Chondrocyte (in vitro differentiated cells): ENCODE measurements at places on chromosomes 4 and X. TPM values are rescaled to one million over a fixed set of nuclear protein-coding genes. Genes with fewer than 3 reads are reported as not detected.

CXCL11 gene
- not detected in 3 replicates for total RNA-seq

CNKSR2 gene
- 1.7 to 4.1 TPM (median 1.8 TPM) in 3 replicates for total RNA-seq

DNA sequence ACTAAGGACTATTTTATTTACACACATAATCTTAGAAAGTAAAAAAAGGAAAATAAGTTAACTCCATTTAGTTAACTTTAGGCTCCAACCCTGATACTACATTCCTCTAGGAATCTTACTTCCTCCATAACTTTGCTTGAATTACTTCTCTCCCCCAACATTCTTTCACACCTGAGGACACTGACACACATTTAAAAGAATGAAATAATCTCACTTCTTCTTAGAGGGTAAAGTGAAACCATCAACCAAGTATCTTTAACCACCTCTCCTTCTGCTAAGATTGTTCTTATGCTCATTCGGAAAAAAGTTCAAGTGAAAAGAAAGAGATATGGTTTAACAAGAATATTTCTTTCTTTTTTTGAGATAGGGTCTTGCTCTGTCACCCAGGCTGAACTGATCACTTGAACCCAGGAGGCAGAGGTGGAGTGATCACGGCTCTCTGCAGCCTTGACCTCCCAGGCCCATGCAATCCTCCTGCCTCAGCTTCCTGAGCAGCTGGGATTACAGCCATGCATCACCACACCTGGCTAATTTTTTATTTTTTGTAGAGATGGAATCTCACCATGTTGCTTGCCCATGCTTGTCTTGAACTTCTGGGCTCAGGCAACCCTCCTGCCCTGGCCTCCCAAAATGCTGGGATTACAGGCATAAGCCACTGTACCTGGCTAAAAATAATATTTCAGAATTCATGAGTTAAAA, 28.5 kb downstream of the SLC25A4 start:
- DNase-seq = no peak

GRCh38 chr4:74661427-74662201, 132.7 kb downstream of the BTC start:
- no peak for DNase-seq

- DNase-seq = no peak
These were observed 62.1 kb upstream of the LANCL3 start for GRCh38 chrX:37509349-37509748.

SMIM10L2A gene
- 0.27 to 0.62 TPM (median 0.40 TPM) in 3 replicates for total RNA-seq

F8A3 gene
- total RNA-seq = 6.1 to 8.6 TPM (median 6.1 TPM) in 3 replicates

- DNase-seq = peak; percentile 75
These were observed 1.8 kb downstream of the EPHA5 start for GRCh38 chr4:65668201-65669089.

DNA sequence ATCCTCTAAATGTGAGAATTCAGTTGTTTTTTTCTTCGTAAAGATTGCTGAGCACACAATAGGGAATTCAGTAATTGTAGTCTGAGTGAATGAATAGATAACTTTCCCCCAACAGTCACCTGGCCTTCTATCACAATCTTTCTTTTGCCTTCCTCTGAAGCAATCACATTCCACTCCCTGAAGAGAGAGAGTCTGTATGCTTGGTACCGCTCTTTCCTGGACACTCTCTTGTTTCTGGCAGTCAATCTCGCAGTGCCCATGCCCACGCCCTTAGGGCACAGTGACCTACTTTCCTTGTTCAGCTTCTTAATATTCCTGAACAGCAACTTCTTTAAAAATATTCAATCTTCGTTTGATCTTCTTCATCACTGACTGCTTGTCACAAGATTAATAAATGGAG, 255.9 kb downstream of the ADAMTS3 start:
- DNase-seq = no peak

DNA sequence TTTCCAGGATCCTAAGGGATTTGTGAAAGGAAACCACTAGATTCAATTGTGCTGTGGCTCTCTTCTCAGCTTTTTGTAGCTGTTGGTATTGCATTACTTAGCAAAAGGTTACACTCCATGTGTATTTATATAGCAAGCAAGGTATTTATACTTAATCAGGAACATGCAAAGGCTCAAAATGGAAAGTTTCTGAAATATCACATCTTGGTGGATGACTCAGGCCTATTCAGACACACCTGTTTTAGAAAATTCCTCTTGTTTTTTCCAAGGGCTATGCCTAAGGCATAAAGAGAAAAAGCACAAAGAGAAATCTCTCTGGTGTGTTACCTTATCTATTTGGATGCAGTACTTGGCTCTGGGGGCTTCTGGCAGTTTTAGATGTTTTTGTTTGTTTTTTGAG, 144.4 kb upstream of the GALNT7 start:
- no peak for DNase-seq

- DNase-seq = no peak
These were observed 26.3 kb downstream of the CXCL1 start for GRCh38 chr4:73895201-73896175.

- DNase-seq = no peak
These were observed 37.4 kb downstream of the PRDX4 start for GRCh38 chrX:23704673-23705206.

PCDH10 gene
- total RNA-seq = 30.2 to 69.6 TPM (median 30.5 TPM) in 3 replicates

CT45A1 gene
- total RNA-seq = not detected in 3 replicates

DIPK2B gene
- total RNA-seq = not detected in 3 replicates

GRCh38 chrX:9871701-9872268, 85.6 kb downstream of the SHROOM2 start:
- DNase-seq = no peak

DNA sequence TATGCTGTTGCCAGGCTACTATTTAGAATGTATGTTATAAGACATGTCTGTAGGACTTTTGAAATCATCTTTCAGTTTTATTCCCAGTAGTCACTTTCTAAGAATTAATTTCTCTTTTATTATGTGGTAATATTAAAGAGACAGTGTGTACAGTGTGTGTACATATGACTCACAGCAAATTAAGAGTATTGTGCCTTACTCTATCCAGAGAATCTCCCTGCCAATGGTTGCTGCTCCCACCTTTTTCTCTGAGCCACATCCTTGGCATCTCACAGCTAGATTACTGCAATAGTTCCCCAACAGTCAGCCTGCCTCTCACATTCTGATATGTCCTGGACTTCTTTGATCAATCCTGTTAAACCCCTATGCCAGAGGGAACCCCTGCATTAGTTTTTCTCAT, 114.5 kb downstream of the ANXA5 start:
- no peak for DNase-seq

DNA sequence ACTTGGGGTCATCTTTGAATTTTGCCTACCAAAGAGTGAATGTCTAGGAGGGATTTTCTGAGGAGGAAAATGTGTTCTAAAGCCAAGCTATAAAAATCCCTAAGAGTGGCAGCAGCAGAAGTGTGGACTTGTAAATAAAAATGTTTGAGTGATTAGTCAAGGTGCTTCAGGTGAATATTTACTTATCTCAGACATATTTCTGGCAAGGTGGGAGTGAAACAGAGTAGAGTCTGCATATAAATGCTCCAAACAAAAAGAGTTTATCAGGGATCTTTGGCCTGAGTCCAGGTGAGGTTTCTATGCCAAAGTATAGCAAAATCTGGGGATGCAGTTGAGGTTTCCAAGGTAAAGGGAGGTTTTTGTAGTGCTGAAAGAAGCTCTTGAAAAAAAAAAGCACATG, 19.7 kb downstream of the CYSLTR1 start:
- no peak for DNase-seq

SSX2B gene
- not detected in 3 replicates for total RNA-seq

GRCh38 chr4:126369076-126369475, 1054.3 kb downstream of the FAT4 start:
- no peak for DNase-seq

RBM10 gene
- total RNA-seq = 29.0 to 36.3 TPM (median 29.6 TPM) in 3 replicates
